ENCODE measurements at places on chromosomes 3 and 15.

- no peak for DNase-seq
Observed at GRCh38 chr3:100265016-100265415, 4.2 kb downstream of the TBC1D23 start.

DNA sequence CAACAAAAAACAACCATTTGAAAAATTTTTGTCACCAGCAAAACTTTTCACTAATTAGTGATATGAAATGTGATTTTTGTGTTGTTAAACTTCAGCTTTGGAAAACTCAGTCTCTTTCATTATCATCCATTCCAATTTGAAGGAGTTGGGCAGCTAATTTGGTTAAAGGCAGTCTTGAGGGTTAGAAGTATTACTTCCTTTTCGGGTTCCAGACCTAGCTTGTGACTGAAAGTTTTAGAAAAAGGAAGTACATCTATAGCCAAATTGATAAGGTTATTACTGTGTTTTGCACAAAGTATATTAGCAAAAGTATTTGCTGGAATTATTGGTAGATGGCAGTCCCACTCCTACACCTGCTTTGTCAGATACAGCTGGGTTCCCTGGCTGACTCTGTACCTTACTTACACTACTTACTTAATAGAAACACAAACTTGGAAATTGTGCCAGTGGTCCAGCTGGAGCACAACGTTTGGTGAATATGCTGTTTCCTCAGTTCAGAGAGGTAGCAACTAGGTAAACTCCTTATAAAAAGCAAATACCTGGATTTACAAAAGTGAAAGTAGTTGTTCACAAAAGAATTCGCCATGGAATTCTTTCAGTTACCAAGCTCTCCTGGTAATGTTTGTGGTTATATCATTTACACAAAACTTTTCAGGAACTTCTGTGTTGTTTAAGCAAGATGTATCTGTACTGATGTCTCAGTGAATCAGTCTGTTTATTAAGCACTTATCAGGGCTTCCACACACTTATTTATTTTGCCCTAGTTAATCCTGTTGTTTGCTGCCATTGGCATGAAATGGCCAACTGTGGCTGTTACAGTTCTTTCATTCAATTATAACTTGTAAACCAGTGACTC lies 31.6 kb downstream of the TIPARP start:
- DNase-seq, result no peak

DNA sequence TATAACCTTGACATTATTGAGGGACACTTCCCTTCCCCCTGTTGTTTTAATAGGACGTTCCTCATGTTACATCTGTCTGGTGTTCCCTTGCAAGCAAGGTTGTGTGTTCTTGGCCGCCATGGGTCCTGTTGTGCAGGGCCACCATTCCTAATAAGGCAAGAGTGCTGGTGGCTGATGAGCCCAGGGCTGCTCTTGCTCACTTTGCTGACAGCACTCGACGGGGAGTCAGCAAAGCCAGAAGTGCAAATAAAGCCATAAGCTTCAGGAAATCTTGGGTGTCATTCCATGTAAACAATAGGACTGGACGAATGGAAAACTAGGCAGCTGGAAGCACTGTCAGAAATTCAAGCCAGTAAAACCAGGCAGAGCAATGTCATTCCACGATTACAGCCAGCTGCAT lies 75.8 kb downstream of the SQOR start:
- DNase-seq, result no peak

- DNase-seq, result no peak
Observed at GRCh38 chr3:174223042-174223441, 636.1 kb upstream of the NAALADL2 start.

- no peak for DNase-seq
Observed at GRCh38 chr3:87997966-87998365, 60.8 kb downstream of the CGGBP1 start.

DNA sequence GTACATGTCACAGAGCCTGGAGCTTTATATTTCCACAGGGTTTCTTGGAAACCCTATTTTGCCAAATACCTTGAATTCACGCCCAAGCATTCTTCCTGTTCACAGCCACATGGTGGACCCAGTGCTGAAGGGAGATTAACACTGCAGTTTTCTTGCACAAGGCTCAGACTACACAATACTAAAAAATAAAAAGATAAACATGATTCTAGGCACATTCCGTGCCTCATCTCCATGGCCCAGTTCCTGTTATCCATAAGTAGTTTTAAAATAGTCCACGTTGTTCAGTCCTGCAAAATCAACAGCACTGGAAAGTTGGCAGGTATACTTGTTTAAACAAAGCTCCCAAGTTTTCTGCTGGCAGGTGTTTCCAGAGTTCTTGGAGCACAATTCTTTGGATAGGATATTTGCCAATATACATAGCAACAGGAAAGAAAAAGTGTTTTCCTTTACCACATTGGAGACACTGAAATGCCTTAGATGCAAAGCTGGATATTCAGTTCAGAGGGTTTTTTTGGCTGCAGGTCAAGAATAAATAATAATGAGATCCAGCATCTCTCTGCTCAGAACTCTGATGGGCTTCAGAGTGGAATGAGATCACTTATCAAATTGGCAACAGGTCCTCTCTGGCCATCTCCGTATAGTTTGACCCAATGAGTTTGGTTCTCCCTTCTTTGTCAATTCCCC lies 88.1 kb upstream of the TGFBR2 start:
- DNase-seq, result no peak

DNA sequence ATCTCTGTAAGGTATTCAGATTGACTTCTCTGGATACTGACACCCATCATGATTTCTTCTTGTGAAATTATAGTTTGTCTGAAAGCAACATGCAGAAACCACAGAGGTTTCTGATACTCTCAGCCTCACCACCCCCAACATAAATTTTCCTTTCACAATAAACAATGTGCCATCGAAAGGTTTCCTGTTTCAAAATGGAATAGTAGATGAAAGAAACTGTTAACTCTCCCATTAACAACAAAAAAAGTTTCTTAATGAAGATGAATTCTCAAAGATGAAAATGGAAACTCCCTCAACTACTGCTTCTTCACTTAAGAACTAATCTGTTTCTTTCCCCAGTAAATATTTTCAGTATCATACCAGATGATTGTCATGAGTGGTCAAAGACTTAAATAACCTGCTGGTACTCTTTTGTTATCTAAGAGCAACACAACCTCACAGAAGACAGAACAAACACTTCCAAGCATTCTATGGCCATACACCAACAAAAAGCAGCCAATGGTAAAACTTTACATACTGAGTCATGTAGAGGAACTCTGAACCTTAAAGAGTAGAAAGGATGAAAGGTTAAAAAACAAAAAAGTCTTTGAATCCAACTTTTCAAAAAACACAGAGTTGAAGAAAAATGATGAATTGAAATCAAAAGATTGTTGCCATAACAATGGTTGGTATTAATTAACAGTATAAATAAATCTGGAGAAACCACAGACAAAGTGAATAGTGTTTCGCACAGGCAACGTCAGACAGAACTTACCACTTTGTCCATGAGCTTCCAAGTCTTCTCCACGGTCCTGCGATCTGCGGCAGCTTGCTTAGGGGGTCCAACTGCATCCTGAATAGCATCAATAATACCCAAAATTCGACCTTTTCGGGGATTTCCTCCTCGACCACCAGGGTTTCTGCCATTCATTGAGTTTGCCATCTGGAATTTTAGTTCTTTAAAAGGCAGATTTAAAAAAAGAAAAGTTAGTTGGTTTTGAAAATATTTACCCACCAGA lies 1.9 kb downstream of the CBLB start:
- DNase-seq, result no peak

GRCh38 chr3:4757575-4758248 lies 221.5 kb upstream of the BHLHE40 start:
- no peak for DNase-seq

DNA sequence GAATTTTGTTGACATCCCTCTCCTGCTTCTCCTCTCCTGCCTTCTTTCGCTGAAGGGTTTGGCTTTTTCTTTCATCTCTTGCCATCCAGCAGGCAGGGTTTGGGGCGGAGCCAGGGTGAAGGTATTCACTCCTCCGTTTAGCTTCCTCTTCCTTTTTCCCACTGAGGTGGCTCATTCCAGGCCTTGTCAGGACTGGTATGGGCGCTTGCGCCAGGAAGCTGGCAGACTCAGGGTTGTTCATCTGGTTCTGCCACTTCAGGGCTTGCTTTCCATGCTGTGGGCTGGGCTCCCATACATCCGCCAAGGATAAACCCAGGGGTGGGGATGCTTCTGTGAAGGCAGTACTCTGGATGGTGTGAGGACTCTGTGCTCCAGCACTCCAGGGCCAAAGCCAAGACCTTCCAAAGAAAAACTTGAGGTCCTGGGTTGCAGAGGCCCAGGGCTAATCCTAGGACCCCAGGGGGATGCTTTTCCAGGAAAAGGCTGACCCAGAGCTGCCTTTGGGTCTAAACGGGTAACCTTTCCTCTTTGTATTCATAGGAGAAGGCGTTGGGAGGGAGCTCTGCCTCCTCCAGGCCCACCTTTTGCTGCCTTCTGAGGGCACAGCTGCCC lies 7.7 kb upstream of the AMOTL2 start:
- no peak for DNase-seq

DNA sequence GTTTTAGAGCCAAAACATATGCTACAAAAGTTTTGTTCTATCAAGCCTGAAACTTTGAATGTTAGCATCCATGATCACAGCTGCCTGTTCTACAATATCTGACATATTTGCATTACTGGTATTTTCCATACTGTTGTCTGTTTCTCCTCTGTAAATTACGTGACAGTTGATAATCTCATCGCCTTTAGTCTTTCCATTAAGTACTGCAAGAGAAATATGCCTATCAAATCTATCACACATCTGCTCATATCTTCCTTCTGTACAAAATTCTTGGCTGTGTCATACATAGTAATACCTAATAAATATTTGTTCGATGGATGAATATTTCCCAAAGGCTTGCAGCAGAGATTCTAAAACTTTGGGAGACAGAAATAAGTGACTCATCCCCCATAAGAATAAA lies 717.3 kb downstream of the OTOL1 start:
- DNase-seq, result no peak

- DNase-seq, result no peak
Observed at GRCh38 chr3:188401244-188401993, 247.5 kb downstream of the LPP start.

- no peak for DNase-seq
Observed at GRCh38 chr15:51190424-51191068, 95.8 kb upstream of the TNFAIP8L3 start.

DNA sequence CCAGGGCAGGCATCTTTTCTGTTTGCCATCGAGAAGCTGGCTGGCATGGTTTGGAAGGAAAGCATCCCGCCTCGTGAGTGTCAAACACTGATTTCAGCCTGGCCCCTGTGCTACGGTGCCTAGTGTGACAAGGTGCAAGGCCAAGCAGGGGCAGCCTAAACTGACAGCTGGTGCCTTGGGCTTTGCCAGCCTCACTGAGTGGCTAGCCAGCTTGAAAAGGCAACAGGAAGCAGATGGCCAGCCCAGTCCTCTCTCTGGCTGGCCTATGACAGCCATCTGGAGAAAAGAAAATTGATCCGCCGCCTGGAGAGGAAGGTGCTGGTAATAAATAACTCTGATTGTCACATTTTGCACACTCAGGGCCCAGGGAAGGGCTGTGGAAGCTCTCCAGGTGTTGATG lies 52.2 kb downstream of the C3orf85 start:
- no peak for DNase-seq

DNA sequence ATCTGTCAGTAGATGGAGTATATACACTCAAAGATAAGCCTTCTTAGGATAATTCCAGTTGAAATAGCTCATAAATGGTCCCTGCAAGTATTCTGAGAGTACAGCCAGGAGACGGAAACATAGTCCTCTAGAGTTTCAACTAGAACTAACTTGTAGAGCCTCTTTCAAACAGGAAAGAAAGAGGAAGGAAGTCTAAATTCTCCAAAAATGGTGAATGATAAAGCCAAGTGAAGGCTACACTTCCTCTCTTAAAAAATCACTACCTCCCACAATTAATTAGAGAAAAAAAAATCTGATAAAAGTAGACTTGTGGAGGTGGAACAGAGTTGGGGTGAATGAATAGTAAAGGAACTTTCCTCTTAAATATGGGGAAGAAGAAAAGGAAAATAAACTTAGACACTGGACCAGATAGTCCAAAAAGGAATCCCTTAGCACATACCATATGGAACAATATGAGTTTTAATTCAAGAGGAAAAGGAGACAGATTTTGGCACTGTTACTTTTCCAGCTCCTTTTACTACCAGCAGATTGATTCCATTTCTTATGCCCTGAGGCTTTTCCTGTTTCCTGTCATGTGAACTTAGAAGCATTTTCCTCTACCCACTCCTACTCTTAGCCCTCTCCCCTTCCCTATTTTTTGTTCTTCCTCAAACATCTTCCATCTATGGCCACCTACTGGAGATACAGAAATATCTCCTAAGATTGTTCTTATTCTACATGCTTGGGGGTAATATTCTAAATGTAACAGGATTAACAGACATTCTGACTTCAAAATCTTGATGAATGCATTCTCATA lies 207.6 kb downstream of the CHST2 start:
- DNase-seq, result no peak

- no peak for DNase-seq
Observed at GRCh38 chr3:166955201-166955939, 424.7 kb downstream of the ZBBX start.

- no peak for DNase-seq
Observed at GRCh38 chr3:47455806-47456452, 19.8 kb downstream of the SCAP start.

DNA sequence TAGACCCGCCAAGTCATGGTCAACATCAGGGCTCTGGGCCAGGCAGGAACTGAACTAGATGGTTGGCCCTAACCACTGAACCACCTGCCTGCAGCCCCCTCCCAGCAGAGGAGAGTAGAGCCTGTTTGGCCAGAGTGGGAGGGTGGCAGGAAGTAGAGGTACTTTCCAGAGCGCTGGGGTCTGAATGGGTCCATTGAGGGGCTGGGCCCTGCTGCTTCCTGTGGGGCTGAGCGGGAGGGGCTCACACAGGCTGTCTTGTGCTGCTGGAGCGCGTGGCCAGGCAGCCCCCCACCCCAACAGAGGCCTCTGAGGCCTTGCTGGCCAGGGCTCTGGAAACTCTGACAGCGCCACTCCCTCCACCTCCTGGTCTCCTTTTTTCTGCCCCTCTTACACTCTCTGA lies 17.4 kb downstream of the CSPG4 start:
- no peak for DNase-seq

- DNase-seq, result no peak
Observed at GRCh38 chr3:117722856-117723255, 1013.3 kb downstream of the TUSC7 start.

- DNase-seq, result no peak
Observed at GRCh38 chr3:105691053-105691452, 177.8 kb downstream of the CBLB start.

GRCh38 chr3:30354972-30355371 lies 251.4 kb upstream of the TGFBR2 start:
- no peak for DNase-seq
